ENCODE measurements at places on chromosomes 2 and 18. TPM values are rescaled to one million over a fixed set of nuclear protein-coding genes. Genes with fewer than 3 reads are reported as not detected.

The RND3 gene
- 271 TPM for total RNA-seq

The RIT2 gene
- not detected for total RNA-seq

The FSHR gene
- total RNA-seq, result not detected

The NEU2 gene
- total RNA-seq, result not detected

DNA sequence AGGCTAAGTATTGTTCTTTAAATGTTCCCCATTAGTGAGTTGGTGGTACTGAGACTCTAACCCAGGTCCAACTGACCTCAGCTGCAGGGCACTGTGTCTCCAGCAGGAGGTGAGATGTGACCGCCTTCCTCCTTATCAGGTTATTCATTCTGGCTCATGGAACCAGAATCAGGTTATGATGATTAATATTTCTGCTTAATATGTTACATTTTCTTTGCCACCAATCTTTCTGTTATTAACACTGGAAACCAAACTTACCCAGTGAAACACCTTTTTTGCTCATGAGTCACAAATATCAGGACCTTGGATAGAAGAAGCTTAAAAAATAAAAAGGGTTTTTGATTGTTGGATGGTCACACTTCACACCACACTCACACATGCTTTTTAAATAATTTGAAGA lies 85.4 kb downstream of the DPP4 start:
- H3K36me3 ChIP-seq, result no peaks in the 10 kb centered on the region
- peaks cover 26% of the 10 kb centered on the region for H3K4me1 ChIP-seq
- no peak overlapping the region for H3K4me3 ChIP-seq
- no peak overlapping the region for H3K27ac ChIP-seq
- DNase-seq, result peak; percentile 20

DNA sequence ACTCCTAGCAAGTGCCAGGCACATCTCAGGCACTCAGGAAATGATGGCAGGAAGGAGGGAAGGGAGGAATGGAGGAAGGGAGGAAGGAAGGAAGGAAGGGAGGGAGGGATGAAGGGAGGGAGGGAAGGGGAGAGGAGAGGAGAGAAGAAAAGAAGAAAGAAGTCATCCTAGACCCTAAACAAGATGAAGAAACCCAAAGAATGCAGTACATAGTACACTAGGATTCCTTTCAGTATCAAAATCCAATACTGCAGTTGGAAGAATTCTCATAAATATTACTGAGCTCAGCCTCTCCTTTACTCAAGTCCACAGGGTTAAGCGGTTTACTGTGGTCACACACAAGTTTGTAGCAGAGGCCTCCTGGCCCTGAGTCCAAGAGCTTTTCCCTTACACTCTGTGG lies 155.7 kb upstream of the ETAA1 start:
- no peaks in the 10 kb centered on the region for H3K4me1 ChIP-seq
- no peaks in the 10 kb centered on the region for H3K27me3 ChIP-seq
- no peak overlapping the region for H3K27ac ChIP-seq
- H3K4me3 ChIP-seq, result no peak overlapping the region
- H3K36me3 ChIP-seq, result no peaks in the 10 kb centered on the region

DNA sequence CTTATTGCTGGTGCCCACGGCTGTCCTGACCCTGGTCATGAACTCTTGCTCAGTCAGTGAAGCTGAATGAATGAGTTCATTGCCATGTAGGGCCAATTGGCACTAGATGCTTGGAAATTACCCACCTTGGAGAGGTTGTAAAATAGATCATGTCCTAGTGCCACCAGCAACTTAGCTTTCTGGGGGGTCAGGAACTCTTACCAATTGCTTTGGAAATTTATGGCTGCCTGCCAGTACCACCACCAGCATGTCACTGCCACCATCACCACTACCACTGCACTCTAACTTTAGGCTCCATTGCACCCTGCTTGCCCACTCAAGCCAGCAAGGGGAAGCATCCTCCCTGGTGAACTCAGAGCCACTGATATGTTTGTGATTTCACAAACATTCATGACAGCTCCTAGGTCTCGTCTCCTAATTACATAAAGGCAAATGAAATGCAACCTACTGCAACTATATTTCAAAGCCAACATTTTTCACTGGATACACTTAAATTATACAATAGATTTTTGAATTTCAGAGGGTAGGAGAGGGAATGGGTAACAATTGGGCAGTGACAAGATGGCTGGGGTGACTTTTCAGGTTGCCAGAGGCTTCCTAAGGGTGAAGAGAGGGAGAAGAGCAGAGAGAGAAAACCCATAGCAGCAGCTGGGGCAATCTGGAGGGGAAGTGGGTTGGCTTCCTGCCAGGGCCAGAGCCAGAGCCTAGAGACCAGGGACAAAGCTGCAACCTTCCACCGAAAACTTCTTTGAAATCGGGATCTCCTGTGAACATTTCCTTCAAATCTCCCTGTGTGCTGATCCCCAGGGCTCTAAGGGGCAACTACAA lies 3.5 kb upstream of the EMILIN1 start:
- no peak overlapping the region for H3K4me3 ChIP-seq
- peaks cover 4% of the 10 kb centered on the region for H3K36me3 ChIP-seq
- H3K4me1 ChIP-seq, result peaks cover 7% of the 10 kb centered on the region

DNA sequence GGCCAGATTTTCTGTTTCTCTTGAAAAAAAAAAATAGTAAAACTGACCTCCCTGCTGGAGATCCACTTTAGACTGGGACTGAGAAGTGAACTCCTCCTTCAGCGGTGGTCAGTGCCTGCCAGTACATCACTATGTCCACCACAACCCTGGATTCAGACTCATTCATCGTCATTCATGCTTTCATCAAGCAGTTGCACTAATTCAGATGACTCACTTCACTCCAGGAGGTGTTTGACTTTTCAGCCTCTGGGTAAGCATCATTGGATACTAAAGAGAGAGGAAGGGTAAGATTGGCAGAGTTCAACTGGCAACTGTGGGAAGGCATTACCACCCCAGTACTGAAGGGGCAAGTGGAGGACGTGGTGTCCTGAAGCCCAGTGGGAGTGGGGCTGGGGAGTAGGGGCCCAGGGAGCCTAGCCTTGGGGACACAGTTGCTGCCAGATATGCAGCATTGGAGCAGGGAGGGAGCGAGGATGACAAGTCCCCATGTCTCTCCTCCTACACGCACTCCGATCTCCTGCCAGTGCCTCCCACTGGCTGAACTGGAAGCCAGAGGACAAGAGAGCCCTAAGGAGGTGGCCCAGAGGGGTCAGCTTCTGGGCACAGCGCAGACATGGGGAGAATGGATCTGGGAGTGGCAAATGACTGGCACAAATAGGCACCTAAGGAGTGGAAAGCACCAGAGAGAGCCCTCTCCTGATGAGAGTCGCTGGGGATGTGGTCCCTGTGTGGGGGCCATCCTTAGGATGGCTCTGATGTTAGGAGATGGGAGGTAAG lies 111.1 kb downstream of the TGFA start:
- H3K4me1 ChIP-seq, result no peaks in the 10 kb centered on the region
- DNase-seq, result peak; percentile 53
- no peak overlapping the region for H3K4me3 ChIP-seq
- no peak overlapping the region for H3K27ac ChIP-seq

- no peaks in the 10 kb centered on the region for H3K27me3 ChIP-seq
- no peak overlapping the region for H3K27ac ChIP-seq
- no peak overlapping the region for H3K4me3 ChIP-seq
- no peaks in the 10 kb centered on the region for H3K36me3 ChIP-seq
- no peak for DNase-seq
Observed at GRCh38 chr2:67836866-67837265, 225.9 kb downstream of the C1D start.

DNA sequence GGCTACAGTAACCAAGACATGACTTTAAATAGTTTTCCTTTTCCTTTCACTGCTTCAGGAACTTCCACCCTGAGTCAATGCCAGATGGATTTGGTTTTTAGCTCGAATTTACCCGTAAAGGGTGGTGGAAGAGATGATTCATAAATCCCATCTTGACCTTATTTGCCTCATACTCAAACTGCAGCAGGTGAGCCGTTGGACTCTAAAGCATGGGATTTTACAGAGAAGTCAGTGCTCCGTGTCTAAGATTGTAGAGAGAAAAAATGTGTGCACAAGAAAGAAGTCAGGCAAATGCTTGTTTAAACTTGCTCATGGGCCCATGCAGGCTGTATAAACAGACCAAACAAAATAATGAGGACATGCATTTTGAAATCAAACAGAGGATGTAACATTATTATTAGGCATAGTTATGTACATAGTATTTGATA lies 369.7 kb upstream of the TRIB2 start:
- H3K4me1 ChIP-seq, result no peaks in the 10 kb centered on the region
- no peaks in the 10 kb centered on the region for H3K27me3 ChIP-seq
- H3K4me3 ChIP-seq, result no peak overlapping the region
- no peak for DNase-seq

DNA sequence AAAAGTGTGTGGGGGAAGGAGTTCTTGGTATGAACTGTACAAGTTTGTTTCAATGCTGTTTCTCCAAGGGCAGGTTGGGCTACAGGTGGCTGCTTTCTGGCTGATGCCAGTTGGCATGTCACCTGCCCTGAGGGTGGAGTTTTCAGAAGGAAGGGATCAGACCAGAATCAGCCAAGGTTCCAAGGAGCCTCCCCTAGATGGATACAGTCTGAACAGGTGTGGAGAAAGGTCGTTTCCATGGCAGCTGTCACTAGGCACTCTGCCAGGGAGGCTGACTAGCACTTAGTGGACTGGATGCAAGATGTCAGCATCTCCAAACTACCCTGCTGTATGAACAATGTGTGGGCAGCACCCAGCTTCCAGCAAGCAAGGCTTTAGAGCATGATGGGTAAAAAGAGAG lies 444.4 kb upstream of the HNRNPA3 start:
- no peaks in the 10 kb centered on the region for H3K36me3 ChIP-seq
- no peak overlapping the region for H3K4me3 ChIP-seq
- H3K27ac ChIP-seq, result no peak overlapping the region
- no peak for DNase-seq

DNA sequence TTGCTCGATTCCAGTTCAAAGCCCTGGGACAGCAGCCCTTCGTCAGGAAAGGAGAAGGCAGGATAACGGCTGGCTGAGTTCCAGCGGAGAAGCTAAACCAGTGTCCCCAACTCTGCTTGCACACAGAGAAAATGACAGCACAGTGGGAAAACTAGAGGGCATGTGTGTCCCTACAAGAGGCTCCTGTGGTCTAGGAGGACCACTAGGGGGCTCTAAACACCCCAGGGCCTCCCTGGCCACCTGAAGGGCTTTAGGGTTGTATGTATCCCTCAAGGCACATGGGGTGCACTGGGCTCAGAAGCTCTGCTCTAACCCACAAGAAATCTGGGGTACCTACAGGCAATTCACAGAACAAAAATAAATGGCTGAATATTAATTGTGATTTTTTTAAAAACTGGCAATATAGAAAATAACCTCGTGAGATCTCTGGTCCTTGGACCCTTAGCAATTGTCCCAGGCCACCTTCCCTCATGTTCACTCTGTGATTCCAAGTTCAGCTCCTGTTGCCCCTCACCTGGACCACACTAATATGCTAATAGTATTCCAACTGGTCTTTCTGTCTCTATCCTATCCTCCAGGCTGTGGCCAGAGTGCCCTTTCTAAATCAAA lies 17.5 kb downstream of the STAT1 start:
- H3K4me1 ChIP-seq, result no peaks in the 10 kb centered on the region
- H3K4me3 ChIP-seq, result no peak overlapping the region
- no peaks in the 10 kb centered on the region for H3K27me3 ChIP-seq
- peaks cover 96% of the 10 kb centered on the region for H3K36me3 ChIP-seq
- no peak overlapping the region for H3K27ac ChIP-seq

DNA sequence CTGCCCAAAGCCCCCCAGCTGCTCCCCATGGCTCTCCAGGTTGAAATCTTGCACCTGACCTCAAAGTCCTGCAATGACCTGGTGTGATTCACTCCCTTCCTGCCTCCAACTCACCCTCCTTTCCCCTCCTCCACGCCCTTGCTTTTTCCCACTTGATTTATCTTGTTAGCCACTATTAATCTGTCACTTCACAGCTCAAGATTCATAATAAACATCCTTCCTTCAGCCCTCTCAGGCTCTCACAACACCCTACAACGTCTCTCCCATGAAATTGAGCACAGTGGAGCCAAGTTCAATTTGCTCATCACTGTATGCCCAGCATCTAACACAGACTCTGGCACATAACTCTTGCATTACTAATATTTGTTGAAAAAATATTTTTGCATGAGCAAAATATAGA lies 85.6 kb upstream of the SLC35G4 start:
- no peak overlapping the region for H3K27ac ChIP-seq
- no peaks in the 10 kb centered on the region for H3K36me3 ChIP-seq
- H3K4me3 ChIP-seq, result no peak overlapping the region
- no peaks in the 10 kb centered on the region for H3K27me3 ChIP-seq
- DNase-seq, result peak; percentile 10

GRCh38 chr2:15714609-15715008 lies 122.9 kb downstream of the DDX1 start:
- no peak overlapping the region for H3K27ac ChIP-seq
- no peaks in the 10 kb centered on the region for H3K4me1 ChIP-seq
- H3K27me3 ChIP-seq, result no peaks in the 10 kb centered on the region
- H3K4me3 ChIP-seq, result no peak overlapping the region
- no peaks in the 10 kb centered on the region for H3K36me3 ChIP-seq
- no peak for DNase-seq

Data from GM23248 (cell line).